A673 (cell line): ENCODE measurements at places on chromosomes 2 and 18. TPM values are rescaled to one million over a fixed set of nuclear protein-coding genes. Genes with fewer than 3 reads are reported as not detected.

Gene TMEM178A
- 0.21 and 0.81 TPM in 2 replicates for total RNA-seq

Gene NEB
- 2.5 and 7.0 TPM in 2 replicates for total RNA-seq

Gene CREG2
- not detected in 2 replicates for total RNA-seq

- H3K36me3 ChIP-seq: no peaks in the 10 kb centered on the region
- H3K27ac ChIP-seq: no peak overlapping the region
- DNase-seq: no peak
- H3K4me1 ChIP-seq: no peaks in the 10 kb centered on the region
Observed at GRCh38 chr2:231347081-231347480, 48.4 kb upstream of the B3GNT7 start.

DNA sequence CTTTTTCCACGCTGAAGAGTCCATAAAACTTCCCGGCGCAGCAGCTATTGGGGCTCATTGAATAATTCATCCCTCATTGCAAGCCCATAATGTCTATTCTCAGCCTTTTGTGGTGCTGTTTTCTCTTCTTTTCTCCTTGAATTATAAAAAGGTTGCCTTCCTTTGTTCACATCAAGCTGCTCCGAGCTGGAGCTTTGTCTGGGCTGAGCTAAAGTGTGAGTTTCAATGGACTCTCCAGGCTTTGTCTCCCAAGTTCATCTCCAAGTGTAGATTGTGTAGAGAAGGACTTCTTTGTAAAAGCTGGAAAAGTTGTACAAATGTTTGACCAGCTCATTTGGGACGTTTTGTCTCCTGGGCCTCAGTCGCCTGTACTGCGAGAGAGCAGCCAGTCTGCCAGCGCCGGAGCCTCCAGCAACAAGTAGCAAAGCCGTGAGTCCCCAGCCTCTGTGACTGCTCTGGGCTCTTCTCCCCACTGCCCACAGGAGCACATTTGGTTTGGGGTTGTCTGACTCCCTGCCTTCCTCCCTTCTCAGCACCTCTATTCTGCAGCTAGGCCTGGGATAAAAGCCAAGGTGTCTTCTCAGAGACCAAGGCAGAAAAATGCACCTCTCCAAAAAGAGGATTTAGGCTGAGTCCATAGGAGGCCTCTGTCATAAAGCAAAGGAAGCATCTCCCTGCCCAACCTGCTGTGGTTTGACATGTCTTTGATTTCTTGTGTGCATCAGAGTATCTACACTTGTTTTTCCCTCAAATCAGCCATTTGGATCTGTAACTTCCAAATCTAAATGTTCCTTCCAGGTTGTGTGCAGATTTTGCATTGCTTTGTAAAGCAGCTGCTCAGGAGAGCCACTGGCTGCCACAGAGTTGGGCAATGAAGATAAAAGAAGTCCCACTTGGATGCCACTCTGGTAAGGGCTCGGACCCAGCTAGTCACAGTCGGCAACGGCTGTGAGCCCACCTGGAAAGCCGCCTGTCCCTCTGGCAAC lies 6.4 kb downstream of the PAX3 start:
- no peak for DNase-seq
- H3K4me3 ChIP-seq: no peak overlapping the region
- peak overlapping the region; percentile 55 for H3K27ac ChIP-seq
- peaks cover 33% of the 10 kb centered on the region for H3K36me3 ChIP-seq
- no peaks in the 10 kb centered on the region for H3K27me3 ChIP-seq

DNA sequence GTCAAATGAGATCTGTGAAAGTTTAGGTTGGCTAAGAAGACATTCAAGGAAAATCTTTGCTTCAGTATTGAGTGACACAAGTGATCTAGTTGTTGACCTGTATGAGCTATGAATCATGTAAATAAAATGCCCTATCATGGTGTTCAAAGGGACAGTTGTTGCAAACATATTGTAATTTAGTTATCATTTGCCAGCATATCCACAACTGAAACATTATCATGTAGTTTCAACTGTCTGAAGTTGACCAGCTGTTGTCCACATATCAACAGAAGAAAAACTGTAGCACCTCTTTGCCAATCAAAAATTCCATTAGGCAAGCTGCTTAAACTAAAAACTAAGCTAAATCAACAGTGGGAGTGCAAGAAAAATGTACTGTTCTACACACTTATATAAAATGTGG lies 527.1 kb upstream of the NRXN1 start:
- H3K27ac ChIP-seq: no peak overlapping the region
- no peaks in the 10 kb centered on the region for H3K36me3 ChIP-seq
- no peaks in the 10 kb centered on the region for H3K27me3 ChIP-seq
- no peak overlapping the region for H3K4me3 ChIP-seq

GRCh38 chr18:5519448-5520298 lies 24.1 kb downstream of the EPB41L3 start:
- H3K36me3 ChIP-seq: no peaks in the 10 kb centered on the region
- H3K4me3 ChIP-seq: no peak overlapping the region
- DNase-seq: no peak
- H3K27me3 ChIP-seq: peaks cover 33% of the 10 kb centered on the region
- H3K27ac ChIP-seq: no peak overlapping the region

- no peaks in the 10 kb centered on the region for H3K27me3 ChIP-seq
- H3K27ac ChIP-seq: no peak overlapping the region
- no peaks in the 10 kb centered on the region for H3K36me3 ChIP-seq
- H3K4me1 ChIP-seq: peaks cover 4% of the 10 kb centered on the region
Observed at GRCh38 chr18:24762511-24762910, 302.1 kb downstream of the HRH4 start.
